HTR-8/SVneo (cell line): ENCODE measurements at places on chromosomes 16 and 17.

DNA sequence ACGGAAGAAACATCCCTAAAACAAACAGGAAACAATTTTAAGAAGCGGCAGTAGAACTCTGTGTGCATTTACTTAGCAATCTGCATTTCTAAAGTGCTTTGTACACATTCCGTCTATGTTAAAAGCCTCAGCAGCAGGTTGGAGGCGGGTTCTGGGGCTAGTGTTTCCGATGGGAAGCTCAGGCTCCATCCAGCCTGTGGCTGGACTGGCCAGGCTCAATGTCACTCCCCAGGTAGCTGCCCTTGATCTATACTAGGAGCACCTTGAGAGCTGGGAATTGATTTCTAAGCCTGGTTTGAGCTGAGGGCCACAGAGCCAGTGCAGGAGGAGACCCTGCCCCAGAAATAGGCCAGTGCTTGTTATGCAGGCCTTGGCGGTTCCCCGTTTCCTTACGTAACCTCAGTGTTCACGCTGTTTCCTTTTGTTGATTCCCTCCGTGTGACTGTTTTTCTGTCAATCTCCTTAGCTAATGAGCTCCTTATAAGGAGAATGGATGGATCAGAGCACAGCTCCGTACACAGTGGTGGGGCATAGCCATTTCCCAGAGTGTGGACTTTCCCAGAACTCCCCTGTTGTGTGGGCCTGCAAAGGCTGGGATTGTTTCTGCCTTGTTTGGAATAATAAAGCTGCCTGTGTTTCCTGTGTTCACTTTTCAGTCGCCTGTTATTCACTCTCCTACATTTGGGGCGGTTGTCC is 21.4 kb downstream of the ADORA2B start:
- no peak for DNase-seq

DNA sequence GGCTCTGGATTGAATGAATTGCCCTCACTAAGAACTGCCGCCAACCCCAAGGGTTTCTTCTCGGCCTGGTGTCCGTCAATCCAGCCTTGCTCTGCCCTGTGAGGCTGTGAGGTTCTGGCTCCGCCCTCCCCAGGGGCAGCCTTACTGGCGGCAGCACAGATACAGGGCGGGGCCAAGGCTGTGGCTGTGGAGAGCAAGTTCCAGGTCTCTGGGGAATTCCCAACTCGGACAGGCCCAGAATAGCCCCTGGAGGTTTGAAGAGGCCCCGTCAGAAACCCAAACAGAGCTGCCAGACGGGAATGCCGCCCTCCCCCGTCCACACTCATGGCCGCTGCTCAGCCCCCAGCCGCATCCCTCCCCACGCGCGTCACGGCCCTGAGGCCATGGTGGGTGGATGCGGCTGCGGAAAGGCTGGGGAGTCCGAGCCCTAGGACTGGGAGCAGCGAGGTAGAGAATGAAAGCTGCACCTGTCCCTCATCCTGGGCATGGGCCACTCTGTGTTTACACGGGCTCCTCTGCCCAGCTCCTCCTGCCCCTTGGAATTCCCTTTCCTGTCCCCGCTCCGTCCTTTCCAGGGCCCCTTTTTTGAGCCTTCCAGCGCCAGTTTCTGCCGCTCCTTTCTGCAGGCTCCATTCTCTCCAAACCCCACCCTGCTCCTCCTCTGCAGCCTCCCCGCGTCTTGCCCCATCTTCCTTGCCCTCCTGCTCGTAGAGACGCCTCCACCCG is 660 bp upstream of the PRRT2 start:
- peak; percentile 92 for DNase-seq

DNA sequence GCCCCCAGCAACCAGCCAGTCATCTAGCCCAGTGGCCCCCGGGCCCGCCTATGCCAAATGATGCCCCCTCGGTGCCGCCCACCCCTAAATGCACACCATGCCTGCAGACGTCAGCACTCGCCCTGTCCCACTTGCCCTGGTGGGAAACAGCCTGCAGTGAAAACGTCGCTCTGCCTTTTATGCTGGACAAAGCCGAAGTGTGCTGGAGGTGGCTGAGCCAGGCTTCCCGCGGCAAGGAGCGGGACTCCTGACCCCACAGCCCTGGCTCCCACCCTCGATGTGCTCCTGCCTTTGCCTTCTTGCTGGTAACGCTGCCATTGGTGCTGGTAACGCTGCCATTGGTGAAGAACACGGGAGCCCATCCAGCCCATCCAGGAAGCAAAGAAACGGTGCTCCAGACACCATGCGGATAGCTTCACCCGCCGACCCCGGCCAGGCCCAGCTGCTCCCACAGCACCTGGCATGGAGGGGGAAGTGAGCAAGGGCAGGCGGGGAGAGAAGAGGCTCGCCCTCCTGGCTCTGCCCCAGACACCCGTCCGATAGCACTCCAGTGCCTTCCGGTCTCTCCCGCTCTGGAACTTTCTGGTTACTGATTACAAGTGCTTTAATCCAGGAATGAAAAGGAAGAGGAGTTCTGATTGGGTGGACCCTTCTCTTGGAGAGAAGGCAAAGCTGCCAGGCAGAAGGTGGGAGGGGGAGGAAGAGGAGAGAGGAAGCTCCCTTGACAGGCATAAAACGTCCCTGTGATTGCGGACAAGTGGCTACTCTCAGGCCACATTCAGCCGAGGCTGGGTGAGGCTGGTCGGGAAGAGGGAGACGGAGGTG is 4.0 kb upstream of the BAIAP2 start:
- DNase-seq, result no peak

- DNase-seq, result no peak
Observed at GRCh38 chr16:645852-646678, 3.1 kb upstream of the WDR90 start.
